ENCODE measurements at places on chromosomes 7 and 10.

GRCh38 chr10:2358586-2358985 lies 621.3 kb upstream of the ADARB2 start:
- no peak for DNase-seq

GRCh38 chr10:68795886-68796532 lies 31.3 kb upstream of the STOX1 start:
- DNase-seq = no peak

DNA sequence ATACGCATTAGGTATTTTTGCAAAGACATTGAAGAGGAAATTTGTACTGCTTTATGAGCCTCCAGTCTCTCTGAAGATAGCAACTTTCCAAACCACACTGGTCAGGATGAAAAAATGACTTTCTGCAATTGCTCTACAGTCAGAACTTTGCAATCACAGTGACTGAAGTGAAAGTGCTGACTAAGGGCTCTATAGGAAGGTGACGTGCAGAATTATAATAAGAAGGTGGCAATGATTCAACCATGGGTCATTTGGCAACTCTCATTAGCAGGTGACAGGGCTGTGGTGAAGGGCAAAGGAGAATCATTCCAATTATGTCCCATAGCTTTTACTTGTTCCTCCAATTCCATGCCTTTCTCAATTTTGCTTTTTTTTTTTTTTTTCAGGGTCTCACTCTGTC lies 311.0 kb downstream of the ANKRD30A start:
- no peak for DNase-seq

GRCh38 chr7:75575488-75576121 lies 83.5 kb downstream of the SPDYE5 start:
- no peak for DNase-seq

- DNase-seq = no peak
Measured at GRCh38 chr10:44929356-44930255, 18.5 kb downstream of the TMEM72 start.

DNA sequence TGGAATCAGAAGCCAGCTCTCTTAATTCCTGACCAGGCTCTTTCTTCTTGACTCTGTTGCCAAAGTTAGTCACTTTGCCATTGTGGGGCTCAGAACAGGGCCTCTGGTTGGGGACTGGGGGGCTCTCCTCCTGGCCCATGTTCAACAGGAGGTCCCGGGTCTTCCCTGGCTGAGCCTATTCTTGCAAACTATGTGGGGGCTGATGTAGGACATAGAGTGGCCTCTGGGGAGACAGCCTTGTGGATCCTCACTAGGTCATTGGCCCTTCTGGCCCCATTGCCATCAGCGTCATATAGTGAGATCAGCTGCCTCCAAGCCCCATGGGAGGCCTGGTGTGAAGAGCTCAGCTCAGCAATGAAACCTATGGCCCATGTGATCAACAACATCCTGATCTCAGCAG lies 77.6 kb upstream of the LEP start:
- DNase-seq = no peak

GRCh38 chr7:50724526-50725520 lies 57.9 kb downstream of the GRB10 start:
- no peak for DNase-seq

GRCh38 chr7:50699143-50699542 lies 83.6 kb downstream of the GRB10 start:
- DNase-seq = no peak

DNA sequence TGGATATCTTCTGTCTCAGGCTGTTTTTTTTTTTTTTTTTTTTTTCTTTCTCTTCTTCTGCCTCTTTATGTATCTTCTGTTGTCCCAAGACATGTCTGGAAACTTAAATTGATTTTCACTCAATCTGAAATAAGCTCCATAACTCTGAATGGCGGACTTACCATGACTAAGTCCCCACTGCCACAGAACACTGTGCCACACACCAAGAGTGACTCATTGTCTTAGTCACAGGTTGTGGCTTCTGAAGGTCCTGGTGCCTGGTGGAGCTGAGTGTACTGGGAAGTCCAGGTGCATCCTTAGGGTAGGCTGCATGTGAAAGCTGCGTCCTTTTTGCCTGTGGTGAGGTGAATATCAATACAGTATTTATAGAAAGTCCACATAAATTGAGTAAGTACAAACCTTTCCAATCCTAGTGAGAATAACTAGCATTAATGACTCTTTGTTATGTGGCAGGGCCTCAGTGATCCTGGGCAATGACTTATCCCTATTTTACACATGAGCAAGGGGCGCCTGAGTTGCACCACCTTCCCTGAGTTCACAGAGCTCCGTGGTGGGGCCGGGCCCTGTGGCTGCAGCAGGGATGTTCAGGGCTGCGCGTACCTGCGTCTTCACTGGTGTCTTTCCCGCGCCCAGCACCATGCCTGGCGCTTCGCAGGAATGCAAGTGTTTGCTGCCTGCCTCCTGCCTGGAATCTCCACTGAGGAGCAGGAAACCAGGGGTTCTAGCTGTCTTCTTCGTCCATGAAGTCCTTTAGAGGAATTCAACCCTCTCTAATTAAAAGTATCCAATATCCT lies 4.3 kb downstream of the PFKP start:
- no peak for DNase-seq

DNA sequence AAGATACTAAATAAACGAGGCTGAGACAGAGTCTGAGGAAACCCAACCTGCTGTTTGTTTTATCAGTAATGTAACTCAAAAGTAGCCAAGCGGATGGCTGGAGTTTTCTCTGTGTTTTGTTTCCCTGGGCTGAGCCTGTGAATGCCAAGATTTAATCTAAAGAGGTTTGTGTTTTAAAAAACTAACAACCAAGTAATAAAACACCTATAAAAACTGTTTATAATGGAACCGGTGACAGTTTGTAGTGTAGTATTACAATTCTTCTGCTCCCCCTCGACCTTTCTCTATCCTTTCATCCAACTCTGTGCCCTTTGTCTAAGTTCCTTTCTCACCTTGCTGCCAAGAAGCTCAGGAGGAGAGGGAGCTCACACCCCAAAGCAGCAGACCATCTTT lies 2.6 kb upstream of the KAT6B start:
- no peak for DNase-seq

- DNase-seq = no peak
Measured at GRCh38 chr7:152780935-152781334, 21.4 kb downstream of the ACTR3B start.

- peak; percentile 89 for DNase-seq
Measured at GRCh38 chr7:100088621-100089457, at the start of gene COPS6. COPS6 (plus strand) TSS chr7:100088969; CDS start chr7:100088991, 22 bp downstream.

- DNase-seq = no peak
Measured at GRCh38 chr10:130453036-130453720, 317.0 kb downstream of the GLRX3 start.

DNA sequence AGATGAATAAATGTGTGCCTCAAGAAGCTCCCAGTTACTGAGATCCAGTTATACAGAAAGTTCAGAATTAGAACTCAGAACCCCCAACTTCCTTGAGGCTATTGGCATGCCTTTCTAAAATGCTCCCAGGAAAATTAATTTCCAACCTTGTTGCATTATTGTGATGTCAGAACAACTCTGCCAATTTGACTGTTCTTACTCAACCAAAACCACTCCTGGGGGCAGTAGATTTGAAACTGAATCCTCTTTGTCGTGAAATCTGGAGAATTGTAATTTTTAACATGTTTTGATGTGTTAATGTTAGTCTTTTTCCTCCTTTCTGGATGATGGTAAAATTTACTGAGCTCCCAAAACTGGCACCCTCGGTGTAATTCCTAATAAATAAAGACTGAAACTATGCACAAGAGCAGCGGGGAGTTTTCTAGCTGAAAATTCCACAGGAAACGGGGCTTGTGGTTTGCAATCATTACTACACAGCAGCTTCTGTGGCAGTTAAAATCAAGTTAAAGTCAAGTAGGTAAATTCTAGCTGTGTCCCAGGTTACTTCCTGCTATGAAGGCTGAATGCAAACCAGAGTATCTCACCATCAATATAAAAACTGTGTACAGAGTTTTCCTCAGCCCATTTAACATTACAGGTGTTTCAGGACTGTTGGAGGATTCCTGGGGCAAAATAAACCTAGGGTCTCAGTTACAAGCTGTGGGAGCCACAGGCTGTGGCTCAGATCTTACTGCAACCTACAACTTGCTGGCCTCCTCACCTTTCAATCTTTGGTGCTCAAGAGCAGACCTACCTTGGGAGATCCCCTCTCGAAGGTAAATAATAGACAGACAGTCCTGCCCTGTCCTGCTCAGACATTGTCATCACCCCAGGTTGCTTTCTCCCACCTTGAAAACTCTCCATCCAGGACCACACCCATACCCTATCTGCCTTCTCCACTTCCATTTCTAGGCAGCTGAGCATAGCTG lies 156.3 kb upstream of the KMT2E start:
- peak; percentile 16 for DNase-seq

DNA sequence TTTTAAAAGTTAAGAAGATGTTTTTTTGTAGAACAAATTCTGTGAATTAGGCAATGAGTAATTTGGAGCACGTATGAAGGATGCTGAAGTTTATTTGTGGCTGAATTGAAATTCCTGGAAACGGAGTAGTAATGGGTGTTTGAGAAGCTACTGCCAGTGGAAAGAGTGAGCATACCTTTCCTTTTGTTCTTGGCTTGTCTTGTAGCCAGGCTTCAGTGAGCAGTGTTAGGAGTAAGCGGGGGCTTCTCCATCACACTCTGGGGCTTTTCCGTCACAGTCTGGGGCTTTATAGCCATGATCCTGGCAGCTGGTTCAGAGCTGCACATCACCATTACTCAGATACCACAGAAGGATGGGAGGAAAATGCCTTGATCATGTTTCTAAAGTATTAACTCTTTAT lies 32.3 kb downstream of the GARS1 start:
- no peak for DNase-seq

DNA sequence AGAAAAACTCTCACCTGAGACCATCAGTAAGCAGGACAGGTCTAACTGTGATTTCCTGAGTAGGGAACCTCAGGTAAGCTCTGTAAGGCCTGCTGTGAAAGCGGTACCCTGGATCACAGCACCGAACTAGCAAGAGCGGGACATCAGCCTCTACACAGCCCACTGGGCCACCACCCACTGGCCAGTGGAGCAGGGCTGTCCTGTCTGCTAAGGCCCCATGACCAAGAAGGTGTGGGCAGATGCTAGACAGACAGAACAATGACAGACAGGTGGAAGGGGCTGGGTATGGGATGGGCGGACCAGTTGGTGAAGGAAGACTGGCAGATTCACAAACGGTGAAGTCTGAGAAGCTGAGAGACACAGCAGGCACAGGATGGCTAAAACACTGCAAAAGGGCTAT lies 79.4 kb upstream of the DDC start:
- no peak for DNase-seq

GRCh38 chr7:92058040-92058439 lies 76.2 kb downstream of the CYP51A1 start:
- DNase-seq = peak; percentile 7

DNA sequence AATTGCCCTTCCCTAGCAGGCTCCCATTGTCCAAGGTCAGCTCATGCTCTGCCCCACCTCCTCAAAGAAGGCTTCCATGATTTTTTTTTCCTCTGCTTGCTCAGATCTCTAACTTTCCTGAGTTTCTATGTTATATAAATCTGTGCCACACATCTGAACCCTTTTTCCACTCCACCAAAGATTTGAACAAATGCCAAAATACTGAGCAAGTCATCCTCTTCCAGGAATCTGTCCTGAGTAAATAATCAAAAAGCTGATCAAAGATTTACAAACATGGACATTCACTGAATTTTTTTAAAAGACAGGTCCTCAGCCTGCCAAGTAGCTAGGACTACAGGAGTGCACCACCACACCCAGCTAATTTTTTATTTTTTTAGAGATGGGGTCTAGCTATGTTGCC lies 102.8 kb upstream of the ARID5B start:
- DNase-seq = no peak

DNA sequence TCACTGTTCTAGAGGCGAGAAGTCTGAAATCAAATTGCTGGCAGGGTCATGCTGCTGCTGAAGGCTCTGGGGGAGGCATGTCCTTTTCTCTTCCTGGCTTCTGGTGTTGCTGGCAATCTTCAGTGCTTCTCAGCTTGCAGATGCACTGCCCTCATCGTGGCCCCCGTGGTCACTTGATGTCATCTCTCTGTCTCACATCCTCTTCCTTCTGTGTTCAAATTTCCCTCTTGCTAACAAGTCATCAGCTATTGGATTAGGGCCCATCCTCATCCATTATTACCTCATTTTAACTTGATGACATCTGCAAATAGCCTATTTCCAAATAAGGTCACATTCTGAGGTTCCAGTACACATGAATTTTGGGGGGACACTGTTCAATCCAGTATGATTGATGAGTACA lies 36.6 kb upstream of the SRGN start:
- no peak for DNase-seq

DNA sequence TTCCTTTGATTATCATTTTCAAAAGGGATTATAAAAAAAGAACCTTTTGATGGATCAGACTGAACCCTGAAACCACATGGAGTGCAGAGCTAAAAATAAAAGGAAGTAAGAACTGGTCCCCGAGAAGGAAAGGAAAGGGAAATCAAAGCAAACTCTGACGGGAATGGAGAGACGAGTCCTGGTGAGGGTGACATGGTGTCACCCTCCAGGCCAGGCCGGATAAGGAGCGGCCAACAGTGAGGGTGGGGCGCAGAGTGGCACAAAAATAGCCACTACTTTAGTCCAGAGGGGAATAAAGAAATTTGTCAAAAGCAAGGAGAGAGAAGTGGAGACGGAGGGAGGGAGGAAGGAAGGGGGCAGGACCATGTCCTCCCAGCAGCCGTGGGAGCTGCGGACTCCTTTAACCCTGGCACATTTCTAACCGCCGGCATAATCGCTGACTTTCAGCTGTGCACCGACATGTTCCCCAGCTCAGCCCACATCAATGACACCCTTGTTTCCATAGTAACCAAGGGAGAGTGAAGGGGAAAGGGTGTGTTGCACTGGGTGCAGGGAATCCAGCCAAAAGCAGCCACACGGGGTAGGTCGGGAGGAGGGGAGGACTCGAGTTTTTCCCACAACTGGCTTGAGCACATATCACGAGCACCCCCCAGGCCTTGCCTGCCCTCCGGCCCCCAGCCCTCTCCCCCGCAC lies 29.7 kb downstream of the TRIM8 start:
- DNase-seq = peak; percentile 50

DNA sequence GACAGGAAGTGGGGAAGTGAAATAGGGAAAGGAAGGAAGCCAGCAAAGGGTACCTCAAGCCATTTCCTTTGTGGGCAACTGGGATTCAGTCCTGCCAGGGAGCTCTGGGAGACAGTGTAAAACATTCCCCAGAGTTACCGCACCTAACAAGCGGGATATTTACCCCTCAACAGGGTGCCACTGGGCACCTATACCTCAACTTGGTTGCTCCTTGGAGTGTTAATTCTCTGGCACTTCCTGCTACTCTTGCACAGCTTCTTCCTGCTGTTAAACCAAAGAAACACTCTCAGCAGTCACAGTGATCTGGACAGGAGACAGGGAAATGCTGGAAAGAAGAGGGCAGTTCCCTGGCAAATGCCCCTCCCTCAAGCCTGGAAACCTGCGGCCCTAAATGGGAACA lies 151.3 kb downstream of the REEP3 start:
- no peak for DNase-seq

- no peak for DNase-seq
Measured at GRCh38 chr7:37035631-37036030, 311.3 kb upstream of the AOAH start.

DNA sequence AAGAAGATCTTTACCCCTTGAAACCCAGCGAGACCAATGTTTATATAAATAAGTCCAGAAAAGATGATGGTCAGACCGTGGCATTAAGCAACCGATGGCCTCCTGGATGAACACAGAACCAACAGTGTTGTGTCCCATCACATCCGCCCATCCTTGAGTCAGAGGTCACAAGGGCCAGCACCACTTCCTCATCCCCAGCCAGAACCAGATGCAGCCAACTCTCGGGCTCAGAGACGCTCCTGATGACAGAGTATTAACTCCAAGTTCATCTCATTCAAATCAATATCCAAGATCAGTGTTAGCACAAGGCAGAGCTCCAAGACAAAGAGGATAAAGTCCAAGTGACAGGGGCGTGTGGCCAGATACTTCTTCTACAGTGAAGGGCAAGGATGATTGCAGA lies 63.5 kb downstream of the FAM53B start:
- no peak for DNase-seq

Measured in stimulated activated naive CD4-positive, alpha-beta T cell (primary cell).